Neural progenitor cell (in vitro differentiated cells): ENCODE measurements at places on chromosomes 3 and 15. TPM values are rescaled to one million over a fixed set of nuclear protein-coding genes. Genes with fewer than 3 reads are reported as not detected.
A peak's percentile ranks its signal among the peaks of the same experiment; 100 is the strongest.

DNA sequence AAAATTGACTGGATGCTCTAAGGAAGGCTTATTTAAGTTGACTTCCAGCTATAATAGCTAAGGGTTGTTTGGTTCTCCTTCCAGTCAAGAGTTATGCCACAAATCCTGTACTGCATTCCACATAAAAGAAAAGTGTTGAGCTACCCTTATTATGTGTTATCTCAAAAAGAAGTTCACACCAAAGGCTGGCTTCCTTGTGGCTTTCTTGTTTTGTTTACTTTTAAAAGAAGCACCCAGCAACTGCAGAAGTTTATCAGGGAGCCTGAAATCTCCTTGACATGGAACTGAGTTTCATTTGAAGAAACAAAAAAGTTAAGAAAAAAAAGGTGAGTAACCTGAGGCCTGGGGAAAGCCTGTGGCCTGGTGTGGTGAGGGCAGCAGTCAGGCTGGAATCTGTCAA, 10.2 kb downstream of the MGLL start:
- no peak for DNase-seq

GRCh38 chr3:178669022-178669601, 132.9 kb downstream of the KCNMB2 start:
- DNase-seq, result no peak

DNA sequence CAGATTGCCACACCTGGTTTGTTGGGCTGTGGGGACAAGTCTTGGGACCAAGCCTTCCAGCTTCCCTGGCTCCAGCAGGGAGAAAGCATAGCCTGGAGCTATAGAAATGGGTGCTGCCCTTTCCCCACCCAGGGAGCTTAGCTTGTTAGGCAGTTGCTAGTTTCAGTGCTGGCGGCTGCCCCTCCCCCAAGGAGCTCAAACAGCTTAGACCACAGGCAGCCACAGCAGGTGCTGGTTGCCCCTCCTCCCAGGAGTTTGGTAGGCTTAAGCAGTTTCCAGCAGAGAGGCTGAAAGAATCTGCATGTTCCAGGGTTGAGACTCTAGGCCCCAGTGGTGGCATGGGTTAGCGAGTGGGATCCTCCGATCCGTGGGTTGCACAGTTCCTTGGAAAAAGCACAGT, 889.7 kb downstream of the IGSF11 start:
- peak; percentile 8 for DNase-seq

DNA sequence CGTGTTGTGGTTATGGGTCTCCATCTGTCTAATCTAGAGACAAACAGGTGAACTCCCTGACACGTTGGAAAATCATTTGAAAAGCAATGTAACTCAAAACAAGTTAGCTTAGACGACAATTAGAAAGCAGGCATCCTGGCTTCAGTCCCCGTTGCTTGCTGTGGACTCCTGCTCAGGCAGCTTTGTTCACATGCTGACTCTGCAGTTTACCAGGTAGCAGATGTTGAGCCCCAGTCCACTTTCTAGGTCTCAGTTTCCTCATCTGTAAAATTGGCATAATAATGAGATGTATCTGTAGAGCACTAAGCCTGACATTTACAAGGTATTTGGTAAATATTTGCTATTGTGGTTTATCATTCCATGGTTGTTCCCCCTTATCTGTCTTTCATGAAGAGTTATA, 327.2 kb upstream of the CHRM5 start:
- no peak for DNase-seq

- no peak for DNase-seq
Measured at GRCh38 chr3:150221904-150222523, 186.1 kb upstream of the TSC22D2 start.

DNA sequence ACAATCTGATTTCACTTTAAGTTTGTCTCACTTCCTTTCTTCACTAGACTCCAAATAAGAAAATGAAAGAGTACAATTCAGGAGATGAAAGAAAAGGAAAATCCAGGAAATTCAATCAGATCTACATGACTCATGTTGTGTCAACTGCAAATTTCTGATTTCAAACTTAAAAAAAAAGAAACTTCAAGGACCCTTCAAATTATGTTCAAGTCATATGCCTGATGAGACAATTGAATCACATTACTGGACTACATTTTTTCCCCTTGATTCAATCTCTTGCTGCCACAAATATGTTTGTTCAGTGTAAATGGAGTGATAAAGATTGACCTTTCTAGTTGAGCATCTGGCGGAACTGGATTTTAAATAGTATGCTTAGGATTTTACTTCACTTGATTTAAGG, 37.4 kb downstream of the FRMD5 start:
- no peak for DNase-seq

GRCh38 chr3:14174483-14174882, 3.9 kb downstream of the XPC start:
- no peak for DNase-seq

GRCh38 chr3:122745369-122746021, 48.1 kb downstream of the HSPBAP1 start:
- DNase-seq, result no peak

DNA sequence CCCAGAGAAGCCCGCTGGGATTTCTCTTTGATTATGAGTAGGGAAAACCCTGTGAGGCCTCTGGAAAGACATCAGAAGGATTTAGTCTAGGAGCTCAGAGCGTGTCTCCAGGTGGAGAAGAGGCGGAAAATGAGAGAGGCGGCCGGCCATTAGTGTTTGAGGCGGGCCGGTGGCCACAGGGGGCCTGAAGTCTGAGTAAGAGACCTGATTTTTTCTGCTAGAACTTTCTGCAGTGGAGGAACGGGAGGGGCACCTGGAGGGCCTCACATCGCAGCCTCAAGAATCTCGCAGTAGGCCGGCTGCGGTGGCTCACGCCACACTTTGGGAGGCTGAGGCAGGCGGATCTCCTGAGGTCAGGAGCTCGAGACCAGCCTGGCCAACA, 28.5 kb downstream of the KLHDC8B start:
- no peak for DNase-seq

DNA sequence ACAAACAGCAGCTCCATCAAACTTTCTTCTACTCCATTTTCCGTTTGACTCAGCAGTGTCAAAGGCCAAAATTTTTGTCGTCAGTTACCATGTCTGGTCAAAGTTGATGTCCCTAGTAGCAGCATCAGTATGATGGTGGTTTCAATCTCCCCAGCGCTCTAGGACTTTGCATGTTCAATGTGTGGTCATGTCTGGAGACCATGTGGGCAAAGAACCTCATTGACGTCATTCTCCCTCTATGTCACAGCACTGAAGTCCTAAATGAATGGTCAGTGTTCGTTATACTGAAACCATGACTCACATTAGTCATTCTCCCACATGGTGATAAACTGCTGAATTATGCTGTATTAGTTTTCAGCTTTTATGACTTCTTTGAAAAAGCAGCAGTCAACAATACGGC, 23.2 kb downstream of the SHC4 start:
- no peak for DNase-seq

- no peak for DNase-seq
Measured at GRCh38 chr3:72158639-72159326, 373.8 kb upstream of the PROK2 start.

DNA sequence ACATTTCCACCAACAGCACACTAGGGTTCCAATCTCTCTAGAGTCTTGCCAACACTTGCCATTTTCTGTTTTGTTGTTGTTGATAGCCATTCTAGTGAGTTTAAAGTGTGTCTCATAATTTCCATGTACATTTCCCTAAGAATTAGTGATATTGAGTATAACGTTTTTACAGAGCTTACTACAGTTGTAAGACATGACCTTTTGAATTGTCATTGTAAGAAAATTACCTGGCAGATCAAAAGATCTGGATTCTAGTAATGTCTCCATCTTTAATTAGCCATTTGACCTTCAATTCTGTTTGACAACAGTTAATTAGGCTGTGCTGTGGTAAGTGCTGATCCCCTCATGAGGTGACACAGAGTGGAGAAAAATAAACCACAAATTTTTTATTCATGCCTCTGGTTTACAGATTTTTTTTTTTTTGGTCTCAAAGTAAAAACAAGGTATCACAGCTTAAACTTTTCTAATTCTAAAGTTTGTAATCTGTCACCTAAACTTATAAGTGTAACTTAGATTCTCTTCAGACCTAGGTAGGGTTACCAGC, 20.9 kb downstream of the MCTP2 start:
- DNase-seq, result no peak

GRCh38 chr15:57604507-57604906, 12.8 kb downstream of the MYZAP start:
- DNase-seq, result no peak

GRCh38 chr3:11145888-11146287, 8.4 kb upstream of the HRH1 start:
- DNase-seq, result no peak

GRCh38 chr3:111269777-111270176, 198.2 kb downstream of the NECTIN3 start:
- DNase-seq, result no peak

GRCh38 chr15:36254426-36254825, 325.0 kb upstream of the CDIN1 start:
- DNase-seq, result no peak

- DNase-seq, result peak; percentile 41
Measured at GRCh38 chr3:178768072-178768864, 232.0 kb downstream of the KCNMB2 start.

DNA sequence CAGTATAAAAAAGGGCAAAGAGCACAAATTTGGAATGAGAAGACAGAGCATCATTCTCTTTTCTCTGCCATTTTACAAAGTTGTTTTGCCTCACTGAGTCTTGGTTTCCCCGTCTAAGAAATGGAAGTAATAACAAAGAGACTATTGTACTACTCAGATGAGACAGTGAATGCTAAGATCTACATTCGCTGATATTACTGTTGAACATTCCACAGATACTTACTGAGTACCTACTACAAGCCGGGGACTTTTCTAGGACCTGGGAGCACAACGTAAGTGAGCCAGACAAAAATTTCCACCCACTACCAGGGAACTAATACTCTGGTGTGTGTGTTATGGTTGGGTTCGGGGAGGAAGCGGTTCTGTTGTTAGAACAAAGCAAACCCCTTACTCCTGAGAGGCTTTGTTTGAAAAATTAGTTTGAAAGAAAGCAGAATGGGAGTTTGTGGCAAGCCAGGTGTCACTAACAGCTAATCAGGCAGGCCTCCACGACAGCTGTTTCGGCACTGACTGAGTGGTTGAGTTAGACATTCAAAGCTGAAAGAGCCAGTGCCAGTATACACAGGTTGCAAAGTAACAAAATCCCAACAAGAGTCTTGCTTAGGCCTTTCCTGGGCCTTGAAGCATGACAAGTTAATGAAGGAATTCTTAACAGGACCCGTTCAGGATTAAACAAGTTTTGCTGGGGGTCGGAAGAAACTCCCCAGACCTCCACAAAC, 458.3 kb downstream of the EDEM1 start:
- DNase-seq, result peak; percentile 20

GRCh38 chr3:77096966-77097890, 57.3 kb downstream of the ROBO2 start:
- no peak for DNase-seq

DNA sequence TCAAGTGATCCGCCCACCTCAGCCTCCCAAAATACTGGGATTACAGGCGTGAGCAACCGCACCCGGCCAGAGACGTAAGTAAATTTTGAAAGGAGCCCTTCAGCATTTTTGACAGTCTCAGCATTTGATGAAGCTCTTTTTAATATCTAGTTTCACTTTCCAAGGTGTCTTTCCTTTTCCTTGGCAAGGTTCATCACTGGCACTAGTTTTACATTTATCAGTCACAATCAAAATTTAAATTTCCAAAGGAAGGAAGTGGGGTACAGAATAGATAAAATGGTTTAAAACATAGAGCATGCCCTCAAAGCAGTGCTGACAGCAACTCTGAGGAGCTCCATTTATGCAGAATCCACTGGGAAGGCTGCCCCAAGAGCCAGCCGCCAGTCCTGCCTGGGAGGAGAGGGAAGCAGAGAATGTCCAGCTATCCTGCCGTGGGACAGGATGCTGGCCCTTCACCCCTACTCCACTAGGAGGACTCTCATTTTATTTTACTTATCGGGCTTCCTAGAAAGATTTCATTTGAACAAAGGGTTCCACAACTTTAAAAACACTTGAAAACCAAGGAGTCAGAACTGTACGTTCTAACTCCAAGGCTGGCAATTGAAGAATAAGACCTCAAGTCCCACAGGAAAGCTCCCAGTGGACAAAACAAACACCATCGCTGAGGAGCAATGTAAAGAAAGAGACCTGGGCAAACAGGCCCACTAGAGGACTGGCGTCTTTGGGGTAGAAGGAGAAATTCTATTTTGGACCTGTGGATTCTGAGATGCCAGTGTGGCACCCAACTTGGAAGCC, 9.9 kb downstream of the SFMBT1 start:
- no peak for DNase-seq

DNA sequence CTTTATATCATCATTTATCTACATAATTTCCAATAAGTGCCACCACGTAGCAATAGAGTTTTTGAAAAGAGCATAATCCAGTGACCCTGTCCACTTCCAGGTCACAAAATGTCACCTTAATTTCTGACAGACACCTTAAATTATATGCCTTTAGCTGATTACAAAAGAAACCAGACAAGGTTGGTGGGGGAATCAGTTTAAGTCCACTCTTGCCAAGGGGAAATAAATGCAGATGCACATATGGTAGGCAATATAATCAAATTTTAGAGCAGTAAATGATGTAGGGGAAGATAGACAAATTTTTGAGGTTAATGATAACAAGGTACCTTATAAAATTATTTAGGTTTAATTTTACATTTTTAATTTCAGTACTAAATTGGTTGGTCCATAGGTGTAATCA, 253.5 kb downstream of the ZIC1 start:
- DNase-seq, result no peak

- DNase-seq, result no peak
Measured at GRCh38 chr3:134628884-134629283, 21.9 kb downstream of the KY start.

DNA sequence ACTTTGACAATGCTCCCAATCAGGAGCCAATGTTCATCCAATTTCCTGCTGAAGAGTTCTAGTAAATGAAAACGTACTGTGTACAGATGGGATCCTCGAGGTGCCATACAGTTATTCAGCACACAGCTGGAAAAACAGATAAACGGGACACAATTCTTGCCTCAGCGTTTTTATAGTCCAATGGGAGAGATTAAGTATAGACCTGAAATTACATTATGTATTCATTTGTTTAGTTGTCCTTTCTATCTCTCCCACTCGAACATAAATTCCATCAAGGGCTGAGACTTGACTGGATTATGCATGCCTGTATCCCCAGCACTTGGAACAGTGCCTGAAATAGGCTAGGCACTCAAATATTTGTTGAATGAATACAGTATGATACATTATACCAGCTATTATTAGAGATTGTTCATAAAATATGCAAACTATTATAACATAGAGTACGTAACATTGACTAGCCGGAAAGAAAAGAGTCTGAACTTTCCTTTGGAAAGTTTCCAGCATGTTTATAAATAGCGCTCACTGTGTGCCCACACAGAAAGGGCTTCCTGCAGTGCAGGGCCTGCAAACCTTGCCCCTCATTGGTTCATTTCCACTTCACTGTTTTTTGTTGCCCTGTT, 27.4 kb upstream of the SNTN start:
- no peak for DNase-seq

GRCh38 chr3:194773771-194774455, 88.2 kb downstream of the FAM43A start:
- no peak for DNase-seq

- DNase-seq, result no peak
Measured at GRCh38 chr3:130423064-130423463, 77.6 kb downstream of the COL6A5 start.

- peak; percentile 19 for DNase-seq
Measured at GRCh38 chr3:80785475-80785874, 976.0 kb downstream of the GBE1 start.

- no peak for DNase-seq
Measured at GRCh38 chr3:38722781-38723568, 73.5 kb upstream of the SCN5A start.

Gene PRSS50
- total RNA-seq, result 0.28 and 1.9 TPM in 2 replicates

Gene GUCA1C
- not detected in 2 replicates for total RNA-seq

Gene TNIK
- total RNA-seq, result 3.0 and 5.0 TPM in 2 replicates

Gene ACOX2
- total RNA-seq, result 4.3 and 7.6 TPM in 2 replicates

Gene ECT2
- total RNA-seq, result 163 and 267 TPM in 2 replicates

Gene GPR27
- 18.3 and 19.4 TPM in 2 replicates for total RNA-seq

Gene TGFBR2
- 5.8 and 7.3 TPM in 2 replicates for total RNA-seq
